Activated CD4-positive, CD25-positive, alpha-beta regulatory T cell treated with anti-CD3 and anti-CD28 coated beads, Interleukin-2, amount 50 U/mL, for 16 hours (primary cell): ENCODE measurements at places on chromosomes 11 and 22.
A peak's percentile ranks its signal among the peaks of the same experiment; 100 is the strongest.

GRCh38 chr11:72111300-72112142 is 974 bp downstream of the ANAPC15 start:
- no peak for DNase-seq

GRCh38 chr11:47485107-47485506 is 36.2 kb upstream of the RAPSN start:
- DNase-seq, result no peak

DNA sequence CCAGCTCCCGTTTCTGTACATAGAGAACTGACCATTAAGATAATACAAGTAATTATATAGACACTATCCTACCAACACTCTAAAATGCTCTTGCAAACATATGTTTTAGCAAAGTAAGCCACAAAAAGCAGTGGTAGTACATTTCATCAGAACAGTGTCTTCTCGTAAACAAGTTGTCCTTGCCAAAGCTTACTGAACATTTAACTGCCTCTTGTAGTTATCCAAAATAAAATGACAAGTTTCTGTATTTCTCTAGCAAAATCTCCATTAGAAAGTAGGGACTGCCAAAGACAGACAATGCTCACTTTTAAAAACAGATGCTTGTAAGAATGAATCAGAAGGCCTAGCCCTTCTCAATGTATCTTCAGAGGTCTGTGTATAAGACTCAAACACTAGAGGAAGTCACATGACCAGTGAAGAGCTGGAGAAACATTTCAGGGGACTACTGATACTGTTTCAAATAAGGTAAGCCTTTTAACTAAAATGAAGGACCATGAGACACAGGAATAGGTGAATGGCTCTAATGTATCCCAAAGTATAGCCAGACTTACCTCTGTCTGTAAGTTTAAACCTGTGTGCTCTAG is 7.8 kb upstream of the ZC3H12C start:
- no peak for DNase-seq

DNA sequence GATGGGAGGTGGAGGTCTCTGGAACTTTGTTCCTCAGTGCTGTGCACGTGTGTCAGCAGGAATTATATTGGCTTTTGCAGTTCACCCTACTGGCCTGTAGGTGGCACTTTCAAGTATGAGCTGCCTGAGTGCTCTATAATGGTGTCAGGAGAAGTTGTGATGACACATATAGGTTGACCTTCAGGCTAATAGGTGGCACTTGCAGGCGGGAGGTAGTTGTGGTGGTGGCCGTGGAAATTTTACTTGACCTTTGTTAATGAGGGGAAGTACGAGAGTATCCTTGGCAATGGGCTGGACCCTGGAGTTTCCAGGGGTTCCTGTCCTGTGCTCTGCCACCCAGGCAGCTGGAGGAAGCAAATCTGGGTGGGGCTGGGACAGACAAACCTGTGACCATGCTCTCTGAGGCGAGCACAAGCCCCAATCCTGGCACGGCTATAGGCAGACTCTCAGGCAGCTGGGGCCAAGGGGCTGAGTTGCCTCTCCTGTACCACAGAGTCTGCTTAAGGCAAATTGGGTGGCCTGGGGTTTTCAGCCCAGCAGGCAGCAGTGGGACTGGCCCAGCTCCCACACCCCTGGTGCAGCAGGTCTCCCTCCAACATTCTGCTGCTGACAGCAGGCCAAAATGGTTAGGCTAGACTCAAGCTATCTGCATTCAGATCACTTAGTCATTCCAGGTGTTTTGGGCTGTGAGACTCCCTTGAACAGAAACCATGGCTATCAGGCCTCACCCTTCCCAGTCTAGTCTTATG is 147.5 kb upstream of the CTSC start:
- peak; percentile 4 for DNase-seq

DNA sequence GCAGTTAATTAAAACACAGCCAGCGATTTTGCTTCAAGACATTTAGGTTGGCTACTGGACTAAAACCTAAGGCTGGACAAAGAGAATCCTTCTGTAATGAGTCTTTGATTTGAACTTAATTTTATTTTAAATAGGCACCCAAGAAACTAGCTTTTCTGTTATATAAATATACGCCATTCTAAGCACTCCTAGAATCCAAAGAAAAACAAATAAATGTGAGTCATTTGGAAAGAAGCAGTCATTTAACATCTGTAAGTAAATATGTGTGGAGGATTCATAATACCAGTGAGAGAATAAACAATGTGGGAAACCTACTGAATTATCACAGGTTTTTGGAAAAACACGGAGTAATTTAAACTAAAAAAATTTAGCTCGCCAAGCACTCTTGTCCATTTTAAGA is 1.2 kb upstream of the TECTA start:
- no peak for DNase-seq

- no peak for DNase-seq
Measured at GRCh38 chr11:7523416-7524210, 9.8 kb downstream of the PPFIBP2 start.

DNA sequence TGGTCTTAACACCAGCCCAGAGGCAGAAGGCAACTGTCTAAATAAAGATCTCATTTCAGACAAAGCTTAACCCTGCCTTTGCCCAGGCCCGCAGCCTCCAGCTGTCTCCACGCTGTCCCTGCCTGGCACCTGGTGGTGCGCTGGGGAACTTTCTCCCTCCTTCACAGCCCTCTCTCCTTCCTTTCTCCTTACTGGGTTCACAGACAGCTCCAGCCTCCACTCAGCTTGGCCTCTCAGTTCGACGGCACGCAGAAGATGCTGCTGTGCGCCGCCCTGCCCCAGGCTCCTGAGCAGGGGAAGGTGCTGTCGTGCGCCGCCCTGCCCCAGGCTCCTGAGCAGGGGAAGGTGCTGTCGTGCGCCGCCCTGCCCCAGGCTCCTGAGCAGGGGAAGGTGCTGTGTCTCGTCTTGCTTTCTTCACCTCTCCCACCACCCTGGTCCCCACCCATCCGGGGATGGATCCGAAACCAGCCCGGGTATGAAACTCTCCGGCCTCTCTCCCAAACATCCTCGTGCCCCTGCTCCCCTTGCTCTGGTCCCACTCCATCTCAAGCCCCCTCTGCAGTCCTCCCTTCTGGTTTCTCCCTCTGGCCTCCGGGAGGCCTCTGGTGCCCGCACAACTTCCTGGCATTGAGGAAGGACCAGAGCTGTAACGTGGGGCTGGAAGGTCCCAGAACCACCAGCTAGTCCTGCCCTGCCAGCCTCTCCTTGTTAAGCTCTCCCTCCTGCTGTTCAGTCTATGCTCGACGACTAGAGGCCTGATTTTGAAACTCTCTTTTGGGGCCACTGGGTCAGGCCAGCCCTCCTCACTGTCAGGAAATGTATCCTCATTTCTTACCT is 22.9 kb upstream of the JAM3 start:
- DNase-seq, result no peak

DNA sequence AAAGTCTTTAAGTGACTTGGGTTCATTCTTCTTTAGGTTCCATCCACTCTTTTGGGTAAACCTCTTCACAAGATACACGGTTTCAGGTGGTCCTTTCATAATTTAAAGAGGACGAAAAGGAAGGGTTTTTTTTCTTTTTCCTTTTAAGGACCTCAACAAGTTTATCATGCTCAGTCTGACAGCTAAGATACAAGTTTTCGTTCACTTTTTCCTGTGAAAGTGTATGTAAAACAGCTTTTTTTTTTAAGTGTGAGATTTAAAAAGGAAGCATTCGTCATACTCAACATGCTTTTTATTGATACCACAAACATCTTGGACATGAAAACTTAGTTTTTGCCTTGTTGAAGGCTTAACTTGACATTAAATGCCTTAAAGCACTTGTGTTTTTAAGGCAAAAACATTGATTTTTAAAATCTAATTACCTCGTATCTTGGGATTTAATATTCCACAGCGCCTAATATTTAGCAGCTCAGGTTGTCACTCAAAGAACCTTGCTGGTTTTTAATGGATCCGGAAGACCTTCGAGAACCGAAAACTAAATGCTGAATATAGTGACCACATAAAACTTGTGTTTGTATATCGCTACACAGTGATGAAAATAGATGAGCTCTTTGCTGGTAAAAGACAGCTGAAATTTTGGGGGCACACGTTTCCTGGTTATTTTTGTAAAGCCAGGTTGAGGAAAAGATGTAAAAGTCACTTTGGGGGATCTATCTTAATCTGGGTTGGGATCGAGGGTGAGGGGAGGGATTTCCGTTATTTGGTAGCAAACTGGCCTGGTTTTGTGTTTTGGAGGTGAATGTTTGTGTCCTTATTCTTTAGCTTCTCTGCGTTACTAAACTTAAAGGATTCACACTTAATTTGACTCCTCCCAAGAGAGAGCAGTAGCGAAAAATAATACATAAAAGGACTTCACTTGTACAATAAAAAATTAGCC is 2.3 kb downstream of the PCF11 start:
- no peak for DNase-seq

DNA sequence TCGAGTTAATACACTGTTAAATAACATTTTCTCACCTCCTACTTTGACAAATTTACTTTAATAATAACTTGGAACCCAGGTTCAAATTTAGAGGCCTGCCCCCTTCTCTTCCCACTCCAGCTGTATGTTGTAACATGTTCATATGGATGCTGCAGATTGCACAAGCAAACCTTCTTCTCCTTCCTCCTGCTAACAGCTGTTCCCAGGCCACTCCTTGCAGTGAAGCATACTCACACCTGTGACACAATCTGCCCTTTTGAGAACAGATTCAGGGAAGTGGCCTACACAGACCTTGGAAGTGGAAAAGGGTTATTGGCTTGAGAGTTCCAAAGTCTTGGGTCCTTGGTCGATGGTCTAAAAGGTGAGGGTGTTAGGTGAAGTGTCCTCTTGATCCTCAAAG is 131.9 kb downstream of the TEAD1 start:
- no peak for DNase-seq

DNA sequence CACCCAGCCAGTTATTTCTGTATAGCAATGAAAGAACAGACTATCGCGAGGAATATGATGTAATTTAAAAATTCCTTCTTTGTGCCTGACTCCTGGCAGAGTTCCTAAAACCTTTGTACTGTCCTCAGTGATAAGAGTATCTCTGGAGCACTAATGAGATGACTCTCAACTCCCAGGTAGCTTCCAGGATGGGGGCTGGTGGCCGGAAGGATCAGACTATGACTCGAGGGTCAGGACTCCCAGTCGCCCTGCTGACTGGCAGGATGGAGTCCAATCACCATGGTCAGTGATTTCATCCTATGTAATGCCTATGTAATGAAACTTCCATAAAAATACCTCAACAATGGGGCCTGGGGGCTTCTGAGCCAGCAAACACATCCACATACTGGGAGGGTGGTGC is 135.1 kb downstream of the SHANK2 start:
- DNase-seq, result no peak

DNA sequence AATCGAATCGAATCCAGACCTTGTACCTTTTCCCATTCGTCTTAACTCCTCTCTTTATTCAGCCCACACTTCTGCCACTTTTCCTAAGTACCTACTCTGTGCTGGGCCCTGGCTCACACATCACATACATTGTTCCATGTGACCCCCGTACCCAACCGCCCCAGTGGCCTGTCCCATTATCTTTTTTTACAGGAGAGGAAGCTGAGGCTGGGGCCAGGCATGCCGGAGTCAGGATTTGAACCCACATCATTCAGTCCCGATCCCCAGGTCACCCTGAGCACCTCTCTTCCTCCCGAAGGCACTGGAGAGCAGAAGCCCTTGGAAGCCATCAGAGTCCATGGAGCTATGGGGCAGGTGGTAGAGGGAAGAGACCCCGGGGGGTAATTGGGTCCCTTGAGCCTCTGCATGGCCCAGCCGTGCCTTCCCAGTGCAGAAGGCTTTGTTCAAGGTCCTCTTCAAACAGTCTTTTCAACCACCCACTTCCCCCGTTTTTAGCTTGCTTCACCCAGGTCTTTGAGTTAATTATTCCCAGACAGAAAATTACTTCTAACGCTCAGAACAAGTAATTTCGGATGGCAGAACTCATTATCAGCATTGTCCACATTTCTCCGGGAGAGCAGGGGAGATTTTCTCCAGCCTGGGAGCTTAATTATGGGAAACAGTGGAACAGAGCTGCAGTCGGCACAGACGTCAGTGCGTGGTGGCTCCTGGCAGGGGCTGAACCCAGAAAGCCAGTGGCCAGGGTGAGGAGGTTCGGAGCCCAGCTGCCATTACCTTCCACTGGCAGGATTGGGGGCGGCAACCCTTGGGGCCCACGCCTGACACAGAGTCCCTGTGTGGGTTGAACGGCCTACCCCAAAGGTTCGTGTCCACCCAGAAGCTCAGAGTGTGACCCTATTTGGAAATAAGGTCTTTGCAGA is 82.4 kb upstream of the RTL6 start:
- no peak for DNase-seq

DNA sequence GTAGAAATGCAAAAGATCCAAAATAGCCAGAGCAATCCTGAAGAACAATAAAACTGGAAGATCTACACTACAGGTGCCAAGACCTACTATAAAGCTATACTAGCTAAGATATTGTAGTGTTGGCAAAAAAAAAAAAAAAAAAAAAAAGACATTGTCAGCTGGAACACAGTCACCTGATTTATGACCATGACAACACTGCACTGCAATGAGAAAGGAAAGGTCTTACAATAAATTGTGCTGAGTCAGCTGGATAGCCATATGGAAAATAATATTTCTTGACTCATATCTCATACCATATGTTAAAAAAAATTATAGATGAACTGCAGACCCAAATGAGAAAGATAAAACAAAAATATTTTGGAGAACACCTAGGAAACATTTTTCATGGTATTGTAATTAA is 3.1 kb upstream of the PANX3 start:
- no peak for DNase-seq

- no peak for DNase-seq
Measured at GRCh38 chr11:18650353-18650752, 16.2 kb upstream of the SPTY2D1 start.

DNA sequence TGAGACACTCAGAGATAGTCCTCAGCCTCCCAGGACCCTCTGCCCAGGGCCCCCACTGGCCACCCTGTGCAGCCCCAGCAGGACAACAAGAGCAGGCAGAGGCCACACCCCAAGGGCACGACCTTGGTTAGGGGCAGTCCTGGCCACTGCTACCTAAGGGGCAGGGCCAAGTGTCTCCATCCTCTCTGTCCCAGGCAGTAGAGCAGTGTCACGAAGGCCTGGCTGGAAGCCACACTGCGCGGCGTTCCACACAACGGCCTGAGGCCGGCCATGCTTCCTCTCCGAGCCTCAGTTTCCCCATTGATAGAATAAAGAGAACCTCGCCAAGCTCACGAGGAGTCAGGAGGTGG is 1074.3 kb downstream of the BRD1 start:
- no peak for DNase-seq

DNA sequence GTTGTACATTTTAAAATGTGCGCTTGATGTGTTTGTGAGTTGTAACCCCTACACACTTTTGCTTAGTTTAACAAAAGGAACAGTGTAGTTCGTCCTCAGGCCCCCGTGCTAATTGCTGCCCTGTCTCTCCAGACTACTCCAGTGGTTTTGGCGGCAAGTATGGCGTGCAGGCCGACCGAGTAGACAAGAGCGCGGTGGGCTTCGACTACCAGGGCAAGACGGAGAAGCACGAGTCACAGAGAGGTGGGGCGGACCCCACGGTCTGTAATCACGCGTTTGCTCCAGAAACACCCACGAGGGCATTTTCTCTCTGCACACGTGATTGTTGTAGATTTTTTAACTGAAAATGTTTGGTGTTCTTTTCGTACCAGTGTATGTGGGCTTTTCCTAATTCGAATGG is 18.6 kb downstream of the CTTN start:
- DNase-seq, result no peak
